ENCODE measurements at places on chromosomes 11 and 22. TPM values are rescaled to one million over a fixed set of nuclear protein-coding genes. Genes with fewer than 3 reads are reported as not detected.

The DDX10 gene
- total RNA-seq: 43.0 TPM

DNA sequence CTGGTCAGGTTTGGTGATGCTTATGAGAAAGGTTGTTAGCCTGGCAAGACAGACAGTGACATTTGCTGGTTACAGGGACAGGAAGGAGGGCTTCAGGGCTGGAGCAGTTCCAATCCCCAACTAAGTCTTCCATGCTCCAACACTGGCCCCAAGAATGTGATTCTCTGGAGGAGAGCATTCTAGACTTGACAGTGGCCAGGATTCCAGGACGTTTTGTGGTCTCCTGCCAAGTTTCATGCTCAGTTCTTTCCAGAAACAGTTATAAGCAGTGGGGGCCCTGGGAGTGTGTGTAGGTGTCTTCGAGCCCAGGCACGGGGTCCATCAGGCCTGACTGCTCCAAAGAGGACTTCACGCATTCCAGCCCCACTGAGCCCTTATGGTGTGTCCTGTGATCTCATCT is 8.9 kb upstream of the GRK3 start:
- no peak for DNase-seq

DNA sequence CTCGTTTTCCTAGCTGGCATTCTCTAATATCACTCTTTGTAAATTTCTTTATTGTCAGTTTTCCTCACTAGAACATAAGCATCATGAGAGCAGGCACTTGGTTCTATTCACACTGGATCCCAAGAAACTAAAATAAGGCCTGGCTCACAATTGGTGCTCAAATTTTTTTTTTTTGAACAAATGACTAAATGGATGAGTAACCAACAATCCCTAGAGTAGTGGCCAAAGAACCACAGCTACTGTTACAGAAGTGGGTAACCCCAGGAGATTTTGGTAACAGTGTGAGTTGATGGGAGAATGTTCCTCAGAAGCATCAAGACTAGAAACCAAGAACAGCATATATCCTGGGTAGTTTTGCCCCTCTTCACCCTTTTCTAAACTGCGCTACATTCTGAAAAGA is 572.6 kb downstream of the INSC start:
- no peak for DNase-seq

DNA sequence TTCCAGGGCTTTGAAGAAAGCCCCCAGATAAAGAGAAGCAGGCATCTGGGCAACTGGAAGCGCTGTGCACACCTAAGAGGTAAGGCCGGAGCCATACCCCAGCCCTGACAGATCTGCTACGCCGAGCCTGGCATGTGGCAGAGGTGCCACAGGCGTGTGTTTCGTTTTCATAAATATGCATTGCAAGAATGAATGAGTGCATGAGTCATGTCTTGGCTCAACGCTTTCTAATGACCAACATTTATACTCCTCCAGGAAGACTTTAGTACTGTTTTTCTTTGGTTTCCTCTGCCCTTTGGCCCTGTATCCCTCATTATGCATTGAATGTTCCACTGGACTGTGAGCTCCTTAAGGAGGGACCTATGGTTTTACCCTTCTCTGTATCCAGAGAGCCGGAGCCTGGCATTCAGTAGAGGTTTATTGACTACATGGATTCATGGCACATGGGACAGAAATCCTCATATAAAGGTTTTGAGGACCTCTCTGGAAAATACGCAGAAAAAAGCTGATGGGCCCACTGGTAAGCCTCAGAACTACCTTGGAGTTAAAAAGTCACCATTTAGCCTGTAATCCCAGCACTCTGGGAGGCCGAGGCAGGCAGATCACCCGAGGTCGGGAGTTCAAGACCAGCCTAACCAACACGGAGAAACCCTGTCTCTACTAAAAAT is 38.9 kb upstream of the CSNK2A3 start:
- DNase-seq: no peak

DNA sequence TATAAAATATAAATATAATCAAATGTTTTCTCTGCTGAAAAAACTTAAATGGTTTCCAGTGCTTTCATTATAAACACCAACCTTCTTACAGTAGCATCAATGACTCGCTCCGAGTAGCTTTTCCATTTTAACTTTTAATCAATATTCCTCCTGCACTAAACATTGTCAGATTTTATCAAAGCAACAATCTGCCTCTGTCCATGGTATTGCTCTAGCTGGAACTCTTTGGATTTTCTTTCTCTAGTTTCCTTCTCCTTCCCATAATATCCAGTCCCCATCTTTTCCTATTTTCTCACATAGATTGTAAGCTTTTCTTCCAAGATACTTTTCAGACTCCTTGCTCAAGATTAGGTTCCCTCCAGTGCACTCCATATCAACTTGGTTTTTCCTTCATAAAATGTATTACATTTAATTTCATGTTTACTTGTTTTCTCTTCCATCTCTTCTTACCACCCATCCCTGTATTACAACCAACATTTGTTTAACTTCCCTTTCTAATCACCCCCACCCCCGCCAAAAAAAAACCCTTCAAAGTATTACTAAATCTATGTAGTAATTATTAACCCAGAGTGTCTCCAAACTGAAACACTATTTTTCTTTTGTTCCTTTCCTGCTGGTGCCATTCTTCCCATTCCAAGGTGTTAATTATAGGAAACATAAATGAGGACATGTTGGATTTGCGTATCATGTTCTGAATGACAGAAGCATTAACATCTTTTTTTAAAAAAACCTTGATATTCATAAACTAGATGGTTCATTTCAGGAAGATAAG is 716.5 kb downstream of the NELL1 start:
- no peak for DNase-seq

GRCh38 chr11:84853841-84854497 is 773.2 kb downstream of the DLG2 start:
- no peak for DNase-seq
